ENCODE measurements at places on chromosomes 3 and 15.

- DNase-seq = no peak
These were observed 20.0 kb upstream of the TRIM71 start for GRCh38 chr3:32797776-32798175.

- no peak for DNase-seq
These were observed 1.8 kb downstream of the CLN6 start for GRCh38 chr15:68227643-68228142.

GRCh38 chr3:23664459-23664858 is 141.3 kb upstream of the UBE2E1 start:
- no peak for DNase-seq

DNA sequence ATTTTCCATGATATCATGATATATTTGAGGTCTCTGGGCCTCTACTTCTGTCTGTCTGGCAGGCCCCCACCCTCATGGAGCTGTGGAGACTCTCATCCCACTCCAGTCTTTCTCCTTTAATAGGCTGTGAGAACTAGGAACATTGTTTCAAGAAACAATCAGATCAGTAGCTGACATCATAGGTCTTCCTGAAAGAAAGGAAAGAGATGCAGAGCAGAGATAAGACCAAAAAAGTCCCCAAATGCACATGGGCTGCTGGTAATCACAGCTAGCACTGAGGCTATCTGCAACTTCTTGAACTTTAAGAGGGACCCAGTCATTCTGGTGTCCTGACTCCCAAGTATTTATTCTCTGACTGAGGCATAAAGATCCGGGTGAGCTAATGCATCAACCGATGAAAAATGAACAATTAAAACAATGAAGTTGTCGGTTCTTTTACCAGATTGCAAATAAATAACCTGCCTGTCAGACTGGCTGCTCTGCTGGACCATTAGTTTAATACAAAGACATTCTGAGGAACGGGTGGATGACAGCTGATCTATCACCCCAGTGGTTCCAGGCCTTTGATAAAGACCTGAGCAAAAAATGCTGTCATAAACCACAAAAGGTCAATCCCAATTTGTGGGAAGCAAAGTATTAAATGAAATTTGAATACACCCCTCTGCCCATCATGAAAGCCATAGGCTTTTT is 780.8 kb upstream of the GOLIM4 start:
- no peak for DNase-seq

GRCh38 chr3:126394179-126394976 is at the start of gene CFAP100:
Gene CFAP100, plus strand, starts transcription at chr3:126394909. Its CDS starts 1,092 bp downstream, at chr3:126396001.
- no peak for DNase-seq

DNA sequence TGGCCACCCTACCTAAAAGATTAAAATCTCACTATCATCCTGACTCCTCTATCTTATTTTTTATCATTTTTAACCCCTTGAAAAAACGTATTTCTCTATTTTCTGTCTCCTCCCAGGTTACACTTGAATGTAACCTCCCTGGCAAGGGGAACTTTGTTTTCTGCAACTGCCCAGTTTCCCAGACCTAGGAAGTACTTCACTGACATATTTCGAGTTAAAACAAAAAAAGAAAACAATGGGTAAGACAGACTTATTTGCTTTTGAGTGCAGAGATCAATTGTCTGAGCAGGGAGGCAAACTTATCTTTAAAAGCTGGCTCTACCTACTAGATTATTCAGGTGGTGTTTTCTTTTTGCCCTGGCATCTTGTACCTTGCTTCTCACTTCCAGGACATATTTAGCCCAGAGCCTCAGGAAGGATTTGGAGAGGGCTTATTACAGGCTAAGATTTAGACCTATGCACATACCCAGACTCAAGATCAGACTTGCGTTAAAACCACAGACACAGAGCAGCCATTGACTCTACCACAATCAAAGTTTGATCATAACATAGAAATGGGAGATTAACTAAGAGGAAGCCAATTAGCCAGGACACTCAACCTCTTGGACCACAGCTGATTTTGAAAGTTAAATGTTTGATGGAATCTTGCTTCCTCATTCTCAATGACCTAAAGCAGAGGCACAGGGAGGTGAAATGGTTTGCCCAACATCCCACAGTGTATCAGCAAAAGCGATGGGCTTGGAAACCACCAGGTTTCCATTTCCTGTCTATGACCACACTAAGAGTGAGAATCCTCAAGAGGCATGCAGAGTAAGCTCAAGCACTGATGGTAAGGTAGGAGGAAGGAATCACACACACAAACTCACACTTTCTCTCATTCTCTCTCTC is 169.5 kb upstream of the THBS1 start:
- DNase-seq = no peak

DNA sequence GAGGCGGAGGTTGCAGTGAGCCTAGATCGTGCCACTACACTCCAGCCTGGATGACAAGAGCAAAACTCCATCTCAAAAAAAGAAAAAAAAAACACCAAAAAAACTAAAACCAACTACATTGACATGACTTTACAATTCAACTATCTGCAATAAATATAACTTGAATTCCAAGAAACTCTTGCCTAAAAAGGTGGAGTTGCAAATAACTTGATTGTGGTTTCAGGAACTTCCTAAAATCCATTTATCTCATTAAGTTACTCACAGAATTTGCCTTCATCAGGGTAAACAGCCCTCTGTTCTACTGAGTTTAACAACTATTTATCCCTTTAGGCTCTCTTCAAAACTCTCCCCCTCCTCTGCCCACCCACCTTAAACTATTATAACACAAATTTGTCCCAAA is 2.7 kb upstream of the MAPK6 start:
- DNase-seq = no peak

DNA sequence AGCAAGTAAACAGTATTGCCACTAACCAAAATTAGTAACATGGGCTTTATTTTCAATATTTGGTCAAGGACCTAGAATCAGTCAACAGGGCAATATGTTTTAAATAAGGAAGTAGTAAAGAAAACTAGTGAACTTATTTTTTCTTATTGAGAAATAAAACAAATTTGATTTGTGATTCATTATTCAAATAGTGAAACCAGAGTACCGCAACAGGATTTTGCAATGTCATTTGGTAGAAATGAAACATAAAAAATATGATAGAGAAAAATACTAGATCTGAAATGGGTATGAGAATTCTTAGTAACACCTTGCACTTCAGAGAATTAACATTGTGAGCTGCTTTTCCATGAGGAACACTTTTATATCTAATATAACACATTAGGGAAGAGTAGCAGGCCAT is 291.8 kb upstream of the GBE1 start:
- no peak for DNase-seq

DNA sequence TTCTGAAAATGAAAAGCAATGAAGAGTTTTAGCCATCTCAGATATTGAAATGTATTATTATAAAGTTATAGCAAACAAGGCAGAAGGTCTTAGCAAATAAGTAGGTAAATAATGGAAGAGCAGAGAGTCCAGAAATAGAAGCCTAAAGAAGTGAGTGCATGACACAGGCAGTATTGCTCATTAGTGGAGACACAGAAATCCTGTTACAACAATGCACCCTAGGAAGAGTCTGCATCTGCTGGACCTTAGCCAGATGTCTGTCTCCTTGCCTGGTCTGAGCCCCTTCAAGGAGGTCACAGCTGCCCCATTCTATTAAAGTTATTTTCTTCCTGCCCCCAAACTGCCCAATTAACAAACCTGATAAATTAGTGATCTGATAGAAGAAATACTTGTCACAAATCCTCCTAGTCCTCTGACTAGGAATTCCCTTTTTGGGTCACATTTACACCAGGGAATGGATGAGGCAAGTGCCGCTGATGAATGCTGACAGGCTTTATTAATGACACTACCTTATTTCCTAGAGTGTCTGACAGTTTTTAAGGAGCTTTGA is 51.9 kb downstream of the HOMER2 start:
- DNase-seq = no peak

GRCh38 chr3:150331978-150332568 is 76.0 kb upstream of the TSC22D2 start:
- no peak for DNase-seq

DNA sequence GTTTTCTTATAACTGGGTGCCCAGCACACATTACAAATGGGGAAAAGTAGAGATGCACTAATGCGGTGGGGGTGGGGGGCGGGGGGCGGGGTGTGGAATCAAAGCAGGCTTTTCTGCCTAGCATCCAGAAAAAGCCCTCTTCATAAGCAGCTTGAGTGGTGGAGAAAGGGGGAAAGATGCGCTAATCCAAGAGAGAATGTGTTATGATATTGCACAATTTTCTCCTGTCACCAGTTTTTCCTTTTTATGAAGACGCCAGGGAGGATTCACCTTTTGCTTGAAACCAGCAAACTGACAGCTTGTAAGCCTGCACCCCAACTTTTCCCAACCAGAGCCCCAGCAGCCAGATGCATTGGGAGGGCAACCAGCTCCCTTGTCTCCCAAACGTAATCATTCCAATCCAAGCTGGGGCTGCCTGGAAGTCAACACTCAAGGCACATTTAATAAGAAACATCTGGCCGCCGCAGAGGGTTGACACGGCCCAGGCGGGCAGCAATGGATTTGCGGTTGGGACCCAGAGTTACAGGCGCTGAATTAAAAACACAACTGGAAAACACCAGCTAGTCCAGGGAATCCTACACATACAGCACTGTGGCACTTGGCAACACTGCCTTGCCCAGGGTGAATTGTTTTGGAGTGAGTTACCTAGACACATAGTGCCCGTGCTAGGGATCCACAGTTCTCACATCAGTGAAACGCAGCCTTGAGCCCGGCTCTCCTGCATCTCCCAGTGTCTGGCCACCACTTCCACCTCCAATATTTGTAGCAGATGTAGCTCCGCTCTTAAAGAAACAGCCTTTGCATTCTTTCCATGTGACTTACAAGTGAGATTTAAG is 218.5 kb upstream of the PRICKLE2 start:
- DNase-seq = peak; percentile 62

- DNase-seq = no peak
These were observed 28.9 kb downstream of the TLNRD1 start for GRCh38 chr15:81029414-81030300.

DNA sequence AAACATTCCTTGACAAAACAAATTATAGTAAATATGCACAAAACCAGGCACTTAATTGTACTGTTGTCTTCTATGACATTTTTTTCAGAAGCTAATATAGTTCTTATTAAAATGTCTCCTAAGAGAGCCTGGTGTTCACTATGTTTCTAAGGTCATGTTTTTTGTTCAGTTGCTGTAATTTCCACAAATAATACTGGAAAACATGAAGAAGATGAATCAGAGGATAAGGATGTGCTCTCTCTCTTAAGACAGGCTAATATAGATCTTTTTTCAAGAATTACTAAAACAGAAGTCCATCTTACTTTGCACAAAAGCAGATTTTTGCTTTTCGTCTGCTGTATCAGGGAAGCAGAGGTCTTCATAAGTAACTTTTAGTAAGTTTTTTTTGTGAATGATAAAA is 823.0 kb upstream of the NECTIN3 start:
- no peak for DNase-seq

- DNase-seq = no peak
These were observed 65.4 kb upstream of the THSD4 start for GRCh38 chr15:71049706-71050422.

DNA sequence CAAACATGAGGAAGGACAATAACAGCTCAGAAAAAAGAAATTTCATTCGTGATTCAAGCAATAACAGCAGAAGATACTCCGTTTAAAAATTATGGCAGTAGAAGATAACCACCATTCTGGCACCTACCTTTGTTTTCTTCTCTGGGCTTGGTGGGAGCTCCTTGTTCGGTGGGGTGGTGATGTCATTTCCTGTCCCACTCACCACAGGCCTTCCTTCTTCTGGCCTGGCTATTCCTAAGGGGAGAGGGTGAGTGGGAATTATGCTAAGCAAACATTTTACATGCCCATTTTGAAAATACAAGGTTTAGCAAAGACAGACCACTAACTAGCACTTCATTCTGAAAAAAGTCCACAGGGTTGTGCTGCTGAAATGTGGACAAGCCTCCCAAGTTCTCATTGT is 74.4 kb downstream of the DHX30 start:
- DNase-seq = no peak

DNA sequence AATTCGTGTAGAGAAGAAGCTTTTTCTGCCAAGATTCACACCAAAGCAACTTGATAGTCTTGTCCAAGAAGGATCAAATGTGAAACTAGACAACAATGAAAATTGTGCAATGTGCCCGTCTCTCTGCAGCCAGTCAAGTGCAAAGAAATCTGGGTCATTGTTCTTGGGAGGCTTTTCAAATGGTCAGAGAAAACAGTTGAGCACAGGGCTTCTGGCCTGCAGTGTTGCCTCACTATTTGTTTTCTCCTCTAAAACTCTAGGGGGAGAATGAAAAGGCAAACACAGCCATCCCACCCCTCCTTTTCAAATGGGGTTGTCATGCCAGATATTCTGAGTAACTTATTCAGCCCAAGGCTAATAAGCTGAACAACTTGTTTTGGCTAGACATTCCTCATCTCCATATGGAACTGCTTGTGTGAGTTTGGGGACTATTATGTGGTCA is 417.6 kb upstream of the CDIN1 start:
- DNase-seq = no peak

- DNase-seq = peak; percentile 91
These were observed 53.2 kb downstream of the FBN1 start for GRCh38 chr15:48592221-48592731.
